ENCODE measurements at places on chromosomes 5 and 9.

- no peak for DNase-seq
Measured at GRCh38 chr5:170095646-170096045, 10.1 kb upstream of the FOXI1 start.

DNA sequence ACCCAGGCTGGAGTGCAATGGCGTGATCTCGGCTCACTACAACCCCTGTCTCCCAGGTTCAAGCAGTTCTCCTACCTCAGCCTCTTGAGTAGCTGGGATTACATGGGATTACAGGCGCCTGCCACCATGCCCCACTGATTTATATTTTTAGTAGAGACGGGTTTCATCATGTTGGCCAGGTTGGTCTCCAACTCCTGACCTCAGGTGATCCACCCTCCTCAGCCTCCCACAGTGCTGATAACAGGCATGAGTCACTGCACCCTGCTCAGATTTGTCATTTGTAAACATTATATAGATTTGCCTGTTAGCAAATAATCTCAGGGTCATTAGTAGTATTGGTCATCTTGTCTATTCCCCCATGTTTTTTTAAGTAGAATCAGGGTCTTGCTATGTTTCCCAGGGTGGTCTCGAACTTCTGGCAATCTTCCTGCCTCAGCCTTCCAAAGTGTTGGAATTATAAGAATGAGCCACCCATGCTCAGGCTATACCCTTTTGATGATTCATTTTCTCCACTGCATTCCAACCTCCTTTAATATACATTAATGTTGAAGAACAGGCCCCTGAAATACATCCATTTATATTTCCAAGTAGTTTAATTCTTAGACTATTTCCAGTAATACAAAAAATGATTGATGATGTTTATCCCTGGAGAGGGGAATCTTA is 17.3 kb downstream of the CENPH start:
- no peak for DNase-seq

DNA sequence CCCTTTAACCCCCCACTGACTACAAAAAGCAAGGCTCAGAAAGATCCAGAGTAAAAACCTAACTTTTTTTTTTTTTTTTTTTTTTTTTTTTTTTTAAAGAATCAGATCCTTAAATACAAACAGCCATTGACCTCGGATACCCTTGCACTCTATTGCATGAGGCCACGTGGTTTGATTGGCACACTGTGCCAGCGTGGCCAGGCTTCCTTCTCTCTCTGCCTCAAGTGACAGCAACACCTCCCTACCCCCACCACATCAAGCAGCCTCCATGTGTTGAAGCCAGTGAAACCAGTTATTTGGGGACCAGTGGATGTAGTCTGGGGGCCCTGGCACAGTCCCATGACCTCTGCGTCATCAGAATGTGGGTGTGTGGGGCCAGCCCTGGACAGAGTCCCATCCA is 71.4 kb downstream of the OTULIN start:
- DNase-seq, result no peak

DNA sequence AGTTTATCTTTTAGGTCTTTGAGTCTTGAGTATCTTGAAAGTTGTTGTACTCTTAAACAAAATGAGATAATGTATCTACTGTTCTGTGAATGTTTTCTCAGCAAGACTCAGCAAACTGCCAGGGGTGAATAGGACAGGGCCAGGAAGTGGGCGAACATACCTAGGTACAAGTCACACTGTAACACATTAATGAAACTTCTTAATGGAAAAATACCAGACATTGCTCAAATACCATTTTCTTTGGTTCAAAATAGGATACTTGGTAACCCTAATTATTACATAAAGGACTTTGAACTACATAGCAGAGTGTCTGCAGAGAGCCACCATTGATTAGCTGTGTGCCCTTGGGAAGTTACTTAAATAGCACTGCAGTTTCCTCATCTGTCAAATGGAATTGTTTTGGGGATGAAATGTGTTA is 197.5 kb downstream of the ARHGEF28 start:
- DNase-seq, result peak; percentile 50

- DNase-seq, result peak; percentile 54
Measured at GRCh38 chr9:120916588-120916987, 10.0 kb downstream of the TRAF1 start.

GRCh38 chr5:55176176-55176818 is 3.3 kb upstream of the CDC20B start:
- DNase-seq, result peak; percentile 67

GRCh38 chr9:89342948-89343347 is 24.6 kb downstream of the SECISBP2 start:
- DNase-seq, result no peak

DNA sequence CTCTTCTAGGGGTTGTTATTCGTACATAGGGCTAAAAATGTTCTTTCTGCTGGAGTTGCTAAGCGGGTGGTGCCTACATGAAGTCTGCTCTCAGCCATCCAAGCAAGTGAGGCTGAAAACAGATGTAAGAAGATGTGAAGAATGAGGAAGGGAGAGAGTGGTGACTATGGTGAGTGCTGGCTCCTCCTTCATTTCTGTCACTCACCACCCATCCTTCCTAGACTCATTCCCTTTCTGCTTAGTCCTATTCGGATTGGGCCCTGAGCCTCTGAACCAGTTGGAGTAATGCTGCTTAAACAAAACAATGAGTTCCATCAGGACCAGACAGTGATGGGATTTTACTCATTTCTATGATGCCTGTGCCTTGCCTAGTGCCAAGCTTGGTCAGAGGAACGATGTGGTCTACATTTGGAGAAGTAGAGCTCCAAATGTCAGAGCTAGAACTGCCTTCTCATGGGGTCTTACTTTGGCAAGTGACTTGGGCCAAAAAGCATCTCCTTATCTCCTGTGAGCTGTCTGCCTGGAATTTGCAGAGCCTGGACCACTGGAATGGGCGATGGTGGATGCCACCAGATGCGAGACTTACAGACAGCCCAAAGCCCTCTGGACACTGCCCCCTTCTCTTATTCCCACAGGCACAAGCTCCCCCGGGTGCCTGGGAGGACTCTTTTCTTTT is 192.9 kb downstream of the FBXL7 start:
- DNase-seq, result no peak

DNA sequence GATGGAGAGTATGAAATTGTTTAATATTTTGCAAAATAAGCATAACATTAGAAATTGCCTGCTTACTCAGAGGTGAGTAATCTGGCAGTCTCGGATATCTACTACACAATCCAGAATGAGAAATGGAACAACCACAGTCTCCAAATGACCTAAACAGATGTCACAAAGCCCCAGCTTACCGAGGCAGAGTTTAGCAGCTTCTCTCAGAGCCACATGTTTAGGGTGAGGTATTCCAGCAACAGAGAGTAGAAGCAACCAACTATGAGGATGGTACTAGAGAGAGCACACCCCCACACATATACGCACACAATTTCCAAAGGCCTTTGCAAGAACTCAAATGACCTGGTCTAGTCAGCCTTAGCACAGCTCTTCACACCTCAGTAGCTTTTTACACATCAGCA is 122.7 kb upstream of the LPAR1 start:
- DNase-seq, result no peak

GRCh38 chr5:7047511-7048261 is 334.5 kb downstream of the TENT4A start:
- DNase-seq, result no peak

- no peak for DNase-seq
Measured at GRCh38 chr5:116361979-116362577, 212.5 kb downstream of the SEMA6A start.

DNA sequence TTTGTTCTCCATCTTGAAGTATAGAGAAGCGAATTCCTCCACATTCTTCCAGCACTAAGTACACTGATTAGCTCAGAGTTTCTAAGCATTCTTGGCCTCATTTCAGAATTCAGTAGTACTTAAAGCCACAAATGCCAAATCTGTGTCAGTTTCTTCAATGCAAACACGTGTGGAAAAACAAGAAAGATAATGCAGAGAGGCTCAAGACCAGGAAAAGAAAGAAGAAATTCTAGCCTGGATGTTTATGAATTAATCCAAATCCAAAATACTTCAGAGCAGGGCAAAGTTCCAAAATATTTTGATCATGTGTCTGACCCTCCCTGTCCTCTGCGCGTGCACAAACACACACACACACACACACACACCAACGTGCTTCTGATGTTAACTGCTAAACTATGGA is 457.6 kb downstream of the SLCO4C1 start:
- peak; percentile 10 for DNase-seq

DNA sequence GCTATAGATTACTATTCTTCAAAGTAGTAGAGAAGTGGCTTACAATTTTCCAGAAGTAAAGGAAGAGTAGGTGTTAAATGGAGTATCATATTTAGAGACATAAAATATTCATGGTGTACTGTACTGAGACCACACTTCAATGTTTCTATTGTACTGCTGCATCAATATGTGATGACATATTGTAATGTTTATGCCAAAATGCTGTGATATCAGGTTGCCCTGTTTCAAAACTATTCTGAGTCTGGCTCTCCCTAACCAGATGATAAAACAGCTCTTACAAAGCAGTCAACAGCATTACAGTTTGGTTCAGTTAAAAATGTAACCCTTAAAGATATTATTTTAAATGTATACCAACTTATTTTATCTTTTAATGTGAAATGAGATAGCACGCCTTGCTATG is 30.8 kb upstream of the ACOT12 start:
- DNase-seq, result no peak

DNA sequence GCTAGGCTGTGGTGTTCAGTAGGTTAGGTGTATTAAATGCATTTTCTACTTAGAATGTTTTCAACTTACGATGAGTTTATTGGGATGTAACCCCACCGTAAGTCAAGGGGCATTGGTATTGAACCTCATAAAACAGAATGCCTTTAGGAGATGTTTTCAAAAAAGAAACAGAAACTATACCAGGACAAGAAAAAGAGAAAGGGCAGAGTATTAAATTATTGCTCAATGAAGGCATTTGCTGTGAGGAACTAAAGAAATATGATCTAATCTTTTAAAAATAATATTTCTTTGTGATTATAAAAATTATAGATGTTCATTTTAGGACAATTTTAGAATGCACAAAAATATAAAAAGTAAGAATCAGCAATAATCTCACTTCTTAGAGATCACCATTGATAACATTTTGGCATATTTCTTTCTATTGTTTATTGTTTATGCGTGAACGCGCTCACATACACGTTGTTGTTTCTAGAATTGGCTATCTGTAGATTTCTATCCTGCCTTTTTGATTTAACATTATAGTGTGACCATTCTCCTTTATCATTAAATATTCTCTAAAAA is 8.0 kb downstream of the GALNT12 start:
- DNase-seq, result no peak

DNA sequence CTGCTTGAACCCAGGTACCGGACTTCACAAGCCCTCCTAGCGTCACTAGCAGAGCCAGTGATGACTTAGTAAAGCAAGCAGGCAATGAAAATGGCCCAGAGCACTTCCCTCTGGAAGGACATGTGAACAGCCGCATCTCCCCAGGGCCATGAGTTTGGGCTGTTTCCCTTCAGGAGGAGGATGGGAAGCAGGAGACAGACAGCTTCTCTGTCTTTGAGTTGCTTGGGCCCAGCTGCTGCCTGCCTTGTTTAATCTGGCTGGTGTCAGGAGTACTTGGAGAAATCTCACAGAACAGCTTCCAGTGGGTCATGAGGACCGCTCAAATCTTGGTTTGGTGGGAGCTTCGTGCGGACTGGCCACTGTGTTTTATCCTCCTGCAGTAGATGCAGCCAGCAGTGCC is 25.4 kb upstream of the WWC1 start:
- DNase-seq, result no peak

- no peak for DNase-seq
Measured at GRCh38 chr5:16492398-16493140, 27.0 kb upstream of the ZNF622 start.

DNA sequence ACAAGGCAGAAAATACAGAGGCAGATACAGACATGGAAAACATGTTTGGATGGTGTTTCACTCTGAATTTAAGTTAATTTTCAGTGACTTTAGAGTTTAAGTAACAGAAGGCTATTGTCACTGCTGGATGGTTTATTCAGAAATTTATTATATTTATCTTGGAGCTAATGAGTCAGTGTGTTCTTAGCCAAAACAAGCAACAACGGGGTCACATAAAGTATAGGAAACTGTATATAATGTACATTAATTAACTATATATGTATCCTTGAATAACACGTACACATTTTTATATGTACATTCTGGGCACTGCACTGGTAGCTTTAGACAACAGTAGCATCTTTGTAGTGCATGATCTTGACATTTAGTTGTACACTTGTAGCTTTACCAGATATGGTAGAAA is 30.7 kb downstream of the CYLC2 start:
- no peak for DNase-seq

GRCh38 chr5:127924606-127925005 is 159.0 kb upstream of the SLC12A2 start:
- no peak for DNase-seq

- no peak for DNase-seq
Measured at GRCh38 chr5:179301376-179301775, 43.9 kb downstream of the ADAMTS2 start.

- DNase-seq, result no peak
Measured at GRCh38 chr5:163165277-163165676, 272.1 kb upstream of the CCNG1 start.

- DNase-seq, result no peak
Measured at GRCh38 chr9:11025775-11026174, 413.0 kb upstream of the PTPRD start.

- DNase-seq, result no peak
Measured at GRCh38 chr9:137145731-137146526, 7.0 kb downstream of the GRIN1 start.

DNA sequence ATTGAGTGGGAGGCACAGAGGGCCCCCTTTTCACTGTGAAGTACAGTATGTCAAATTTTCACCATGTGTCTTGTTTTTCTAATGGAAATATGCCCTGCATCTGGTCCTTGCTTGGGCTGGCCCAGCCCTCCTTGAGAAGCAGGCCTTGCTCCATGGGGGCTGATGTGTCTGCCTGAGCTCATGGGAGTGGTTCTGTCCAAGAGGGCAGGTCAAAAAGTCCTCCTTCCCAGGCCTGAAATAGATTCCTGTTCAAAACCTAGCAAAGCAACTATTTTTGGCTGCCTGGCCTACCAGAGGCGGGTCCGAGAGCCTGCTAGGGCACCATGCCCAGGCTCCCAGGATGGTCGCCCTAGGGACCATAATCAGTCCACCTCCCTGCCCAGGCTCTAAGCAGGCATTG is 40.5 kb upstream of the NEURL1B start:
- no peak for DNase-seq

GRCh38 chr9:120905315-120906164 is 21.1 kb downstream of the TRAF1 start:
- DNase-seq, result no peak

DNA sequence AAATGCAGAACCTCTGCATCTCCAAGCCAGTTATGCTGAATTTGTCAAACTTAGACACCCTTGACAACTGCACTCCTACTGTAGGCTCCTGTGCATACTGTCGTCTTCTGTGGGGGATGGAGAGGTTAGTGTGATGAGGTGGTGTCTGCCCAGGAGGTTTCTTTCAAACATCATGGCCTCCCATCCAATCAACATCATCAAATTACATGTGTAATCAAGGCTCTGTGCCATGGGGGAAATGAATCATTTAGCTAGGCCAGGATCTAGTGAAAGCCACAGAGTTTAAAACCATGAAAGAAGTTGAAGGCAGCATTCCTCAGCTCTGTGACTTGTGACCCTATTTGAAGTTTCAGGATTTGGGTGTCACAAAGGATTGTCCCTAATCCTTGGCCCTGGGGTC is 240.6 kb downstream of the MARCHF11 start:
- no peak for DNase-seq
